Gastrocnemius medialis (tissue), 4 donors: ENCODE measurements at places on chromosomes 4 and X. TPM values are rescaled to one million over a fixed set of nuclear protein-coding genes. Genes with fewer than 3 reads are reported as not detected.
A peak's percentile ranks its signal among the peaks of the same experiment; 100 is the strongest.

- DNase-seq: no peak
Measured at GRCh38 chr4:16729336-16729735, 169.1 kb downstream of the LDB2 start.

- DNase-seq: no peak
Measured at GRCh38 chrX:130975947-130976346, 72.9 kb upstream of the ENOX2 start.

DNA sequence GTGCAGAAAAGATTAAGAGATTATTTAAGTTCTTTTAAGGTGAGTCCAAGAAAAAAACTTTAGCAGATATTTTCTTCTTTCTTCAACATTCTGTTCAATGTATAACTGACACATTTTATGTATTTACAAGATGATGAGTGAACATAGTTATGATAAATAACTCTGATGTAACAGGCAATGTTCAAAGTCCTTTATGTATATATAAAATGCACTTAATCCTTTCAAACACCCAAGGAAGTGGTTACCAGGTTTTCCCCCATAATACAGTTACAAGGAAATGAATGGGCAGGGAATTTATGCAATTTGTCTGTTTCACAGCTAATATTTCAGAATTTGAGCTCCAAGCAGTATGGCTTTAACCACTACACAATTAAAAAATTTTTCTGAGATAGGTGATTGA is 8.2 kb downstream of the CXCL3 start:
- DNase-seq: no peak

DNA sequence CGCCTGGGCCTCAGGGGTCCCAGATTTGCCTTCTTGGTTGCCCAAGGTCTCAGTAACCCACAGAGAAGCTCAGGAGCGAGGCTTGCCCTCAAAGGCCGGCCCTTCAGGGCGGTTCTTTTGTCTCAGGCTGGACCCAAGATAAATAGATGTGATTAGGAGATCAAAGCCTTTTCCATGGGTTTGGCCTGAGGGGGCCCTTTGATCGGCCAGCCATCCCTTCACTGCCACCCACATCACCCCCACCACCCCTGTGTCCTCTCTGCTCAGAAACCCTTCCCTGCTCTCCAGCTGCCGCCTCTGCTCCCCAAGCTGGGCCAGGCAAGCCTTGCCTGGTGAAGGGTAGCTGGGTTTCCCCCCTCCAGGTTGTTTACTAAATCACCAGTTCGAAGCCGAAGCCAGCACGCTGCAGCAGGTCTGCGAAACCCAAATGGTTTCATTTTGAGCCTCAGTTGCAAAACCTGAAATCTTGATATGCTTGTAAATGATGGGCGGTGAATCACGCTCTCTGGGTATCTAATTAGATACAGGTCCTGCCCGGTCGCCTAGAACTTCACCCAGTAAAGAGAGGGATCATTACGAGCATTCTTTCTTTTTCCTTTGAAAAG is 202.6 kb upstream of the BCOR start:
- DNase-seq: no peak

DNA sequence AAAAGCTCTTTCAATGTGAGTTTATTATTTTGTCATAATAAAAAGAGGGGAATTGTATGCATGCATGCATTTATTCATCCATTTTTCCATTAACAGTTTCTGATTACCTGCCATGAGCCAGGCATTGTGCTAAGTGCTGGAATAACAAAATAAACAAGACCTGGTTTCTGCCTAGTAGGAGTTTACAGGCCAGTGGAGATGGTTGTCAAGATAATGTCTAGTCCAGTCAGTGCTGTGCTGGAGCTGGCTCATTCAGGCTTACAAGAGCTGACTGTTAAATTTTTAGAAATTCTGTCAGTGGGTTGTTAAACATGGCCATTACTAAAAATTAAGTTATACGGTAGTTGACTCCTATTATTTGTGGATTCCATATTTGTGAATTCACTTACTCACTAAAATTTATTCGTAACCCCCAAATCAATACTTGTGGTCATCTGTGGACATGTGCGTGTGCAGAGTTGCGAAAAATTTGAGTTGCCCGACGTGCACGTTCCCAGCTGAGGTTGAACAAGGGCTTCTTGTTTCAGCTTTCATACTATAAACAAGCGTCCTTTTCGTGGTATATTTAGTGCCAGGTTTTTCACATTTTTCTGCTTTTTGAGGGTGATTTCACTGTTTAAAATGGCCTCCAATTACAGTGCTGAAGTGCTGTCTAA is 172.3 kb upstream of the RPS6KA3 start:
- no peak for DNase-seq

DNA sequence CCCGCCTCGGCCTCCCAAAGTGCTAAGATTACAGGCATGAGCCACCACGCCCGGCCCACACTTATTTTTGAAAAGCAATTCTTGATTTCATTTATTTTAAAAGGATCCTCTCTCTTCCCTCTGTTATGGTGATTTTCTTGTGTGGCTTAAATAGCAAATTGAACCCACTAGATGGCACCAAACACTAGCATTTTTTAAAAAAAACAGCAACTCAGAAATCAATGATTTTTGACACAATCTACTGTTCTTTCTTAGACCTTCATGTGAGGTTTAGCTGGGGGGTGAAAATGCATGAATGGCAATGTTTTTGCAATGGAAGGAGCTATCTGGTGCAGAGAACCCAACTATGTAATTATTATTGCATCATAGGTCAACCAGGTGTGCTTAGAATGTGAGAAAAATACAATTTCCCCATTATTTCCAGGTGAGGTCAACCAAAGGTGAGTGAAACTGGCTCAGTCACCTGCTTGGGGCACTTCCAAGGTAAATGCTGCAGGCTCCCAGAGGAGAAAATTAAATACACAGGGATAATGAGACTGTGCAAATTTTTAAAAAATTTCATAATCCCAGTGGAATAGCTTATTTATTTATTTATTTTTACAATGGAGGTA is 226.7 kb upstream of the PRKX start:
- no peak for DNase-seq

DNA sequence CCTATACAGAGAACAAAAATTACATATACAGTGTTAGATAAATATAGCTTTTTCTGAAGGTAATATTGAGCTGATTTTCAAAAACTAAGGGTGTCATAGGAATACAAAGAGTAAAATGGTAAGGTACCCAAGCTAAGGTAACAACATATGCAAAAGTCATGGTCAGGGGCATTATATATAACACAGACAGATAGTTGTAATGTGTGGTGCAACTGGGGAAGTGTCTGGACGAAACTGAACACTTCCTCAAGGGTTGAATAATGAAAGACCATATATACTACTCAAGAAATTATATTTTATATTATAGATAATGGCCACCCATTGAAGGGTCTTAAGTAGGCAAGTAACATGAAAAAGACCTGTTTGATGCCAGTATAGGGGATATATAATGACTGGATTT is 262.1 kb upstream of the CXXC4 start:
- no peak for DNase-seq

GRCh38 chrX:5402461-5402860 is 826.2 kb downstream of the NLGN4X start:
- DNase-seq: no peak

- DNase-seq: peak; percentile 12
Measured at GRCh38 chrX:41561045-41561444, 113.9 kb downstream of the NYX start.

GRCh38 chr4:176043838-176044588 is 21.6 kb upstream of the WDR17 start:
- no peak for DNase-seq

- no peak for DNase-seq
Measured at GRCh38 chrX:150575419-150575814, 7.0 kb downstream of the MTM1 start.

NSG1 gene
- 0.13 TPM for total RNA-seq

PDE5A gene
- 6.4 TPM for total RNA-seq

AMTN gene
- total RNA-seq: not detected
